ENCODE measurements at places on chromosomes 6 and 20. TPM values are rescaled to one million over a fixed set of nuclear protein-coding genes. Genes with fewer than 3 reads are reported as not detected.

The PSMB9 gene
- 14.0 TPM for total RNA-seq

The COL11A2 gene
- total RNA-seq: 2.6 TPM

The BTNL2 gene
- total RNA-seq: not detected

The SNX5 gene
- 137 TPM for total RNA-seq

The CPNE5 gene
- total RNA-seq: 12.9 TPM

The TPD52L1 gene
- 24.4 TPM for total RNA-seq

The TP53RK gene
- total RNA-seq: 64.6 TPM

The OR2J3 gene
- not detected for total RNA-seq

The ENPP4 gene
- total RNA-seq: 1.3 TPM

The MRPS10 gene
- total RNA-seq: 12.6 TPM

The OXT gene
- not detected for total RNA-seq

The WFDC5 gene
- total RNA-seq: not detected
